ENCODE measurements at places on chromosomes 4 and X.
A peak's percentile ranks its signal among the peaks of the same experiment; 100 is the strongest.

- H3K27ac ChIP-seq = no peak overlapping the region
- H3K36me3 ChIP-seq = no peaks in the 10 kb centered on the region
- H3K27me3 ChIP-seq = no peaks in the 10 kb centered on the region
- no peak for DNase-seq
- H3K4me1 ChIP-seq = no peaks in the 10 kb centered on the region
Observed at GRCh38 chr4:85952972-85953650, 406.7 kb downstream of the MAPK10 start.

DNA sequence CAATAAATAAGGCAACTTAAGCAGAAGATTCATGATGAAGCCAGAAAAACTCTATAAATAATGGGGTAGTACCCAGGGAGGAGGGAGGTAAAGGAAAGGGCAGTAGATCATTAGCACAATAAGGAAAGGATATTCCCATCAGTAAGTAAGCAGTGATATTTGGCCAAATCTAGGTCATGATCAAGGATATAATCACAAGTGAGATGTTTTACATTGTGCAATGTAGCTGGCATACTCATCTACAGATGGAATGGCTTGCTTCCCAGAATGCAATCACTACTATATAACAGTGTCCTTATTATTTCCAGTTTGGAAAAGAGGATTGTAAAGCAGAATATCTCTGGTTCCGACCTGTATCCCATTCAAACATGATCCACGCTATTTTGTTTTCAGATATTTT, 483.4 kb downstream of the RPA4 start:
- no peaks in the 10 kb centered on the region for H3K4me1 ChIP-seq
- no peak overlapping the region for H3K4me3 ChIP-seq
- H3K27ac ChIP-seq = no peak overlapping the region
- H3K36me3 ChIP-seq = no peaks in the 10 kb centered on the region

DNA sequence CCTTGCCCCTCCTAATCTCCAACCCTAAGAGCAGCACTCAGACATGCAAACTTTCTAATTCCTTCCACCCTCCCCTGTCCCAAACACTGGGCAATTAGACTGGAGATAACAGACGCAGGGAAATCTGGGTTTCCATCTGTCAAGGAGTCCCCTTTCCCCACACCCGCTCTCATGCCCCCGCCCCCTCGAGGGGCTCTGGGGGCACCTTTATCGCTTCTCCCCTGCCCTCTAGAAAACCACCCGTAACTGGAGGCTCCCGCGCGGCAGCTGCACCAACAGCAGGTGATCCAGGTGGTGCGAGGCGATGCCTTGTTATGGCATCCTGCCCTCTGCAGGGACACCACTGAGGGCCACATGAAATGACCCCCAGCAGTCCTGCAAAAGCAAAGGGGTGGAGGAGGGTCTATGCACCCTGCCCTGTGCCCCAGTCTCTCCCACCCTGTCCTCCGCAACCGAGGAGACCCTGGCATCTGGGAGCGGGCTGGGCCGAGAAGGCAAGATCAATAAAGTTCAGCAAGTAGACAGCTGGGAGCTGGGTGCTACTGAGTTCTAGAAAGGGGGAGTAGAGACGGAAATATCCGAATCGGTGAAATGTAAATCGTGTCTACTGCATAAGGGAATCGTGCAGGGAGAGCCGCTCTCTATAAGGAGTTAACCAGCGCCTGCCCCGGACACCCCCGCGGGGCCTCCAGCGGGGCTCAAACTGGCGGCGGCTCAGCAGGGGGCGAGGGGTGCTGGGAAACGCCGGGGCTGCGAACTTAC, 1.6 kb downstream of the KCTD8 start:
- H3K4me3 ChIP-seq = peak overlapping the region; percentile 45
- peaks cover 42% of the 10 kb centered on the region for H3K27me3 ChIP-seq
- no peaks in the 10 kb centered on the region for H3K36me3 ChIP-seq
- DNase-seq = no peak
- H3K27ac ChIP-seq = no peak overlapping the region

- H3K4me1 ChIP-seq = no peaks in the 10 kb centered on the region
- no peak overlapping the region for H3K27ac ChIP-seq
- no peaks in the 10 kb centered on the region for H3K27me3 ChIP-seq
Observed at GRCh38 chr4:22324422-22324821, 191.4 kb downstream of the ADGRA3 start.

- H3K27ac ChIP-seq = no peak overlapping the region
- no peak overlapping the region for H3K4me3 ChIP-seq
Observed at GRCh38 chr4:4481399-4481994, 60.4 kb downstream of the STX18 start.

Data from T-helper 2 cell treated with Interferon-gamma antibody and Interleukin-4, amounts not matched to agents 5 μg/mL and 100 μg/mL, for 36 hours (primary cell).